ENCODE measurements at places on chromosomes 2 and 18.

DNA sequence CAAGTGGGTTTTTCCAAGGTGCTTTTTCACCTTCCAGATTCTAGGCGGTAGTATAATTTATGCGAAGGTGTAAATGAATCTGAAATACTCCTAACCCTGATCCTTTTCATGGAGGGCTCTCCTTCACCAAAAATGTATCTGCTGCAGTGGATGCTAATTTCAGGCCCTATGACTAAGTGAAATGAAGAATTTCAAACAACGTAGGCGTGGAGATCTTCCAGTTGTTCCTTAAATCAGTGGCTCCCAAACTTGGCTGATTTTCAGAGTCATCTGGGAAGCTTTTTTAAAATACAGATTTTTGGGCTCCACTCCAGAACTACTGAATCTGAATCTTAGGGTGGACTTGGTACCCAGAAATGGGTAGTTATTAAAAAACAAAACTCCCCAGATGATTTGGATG lies 5.5 kb downstream of the GCKR start:
- no peak for DNase-seq

GRCh38 chr2:108548208-108549003 lies 14.1 kb downstream of the LIMS1 start:
- DNase-seq = no peak

GRCh38 chr2:118806797-118807667 lies 40.4 kb downstream of the EN1 start:
- DNase-seq = no peak

DNA sequence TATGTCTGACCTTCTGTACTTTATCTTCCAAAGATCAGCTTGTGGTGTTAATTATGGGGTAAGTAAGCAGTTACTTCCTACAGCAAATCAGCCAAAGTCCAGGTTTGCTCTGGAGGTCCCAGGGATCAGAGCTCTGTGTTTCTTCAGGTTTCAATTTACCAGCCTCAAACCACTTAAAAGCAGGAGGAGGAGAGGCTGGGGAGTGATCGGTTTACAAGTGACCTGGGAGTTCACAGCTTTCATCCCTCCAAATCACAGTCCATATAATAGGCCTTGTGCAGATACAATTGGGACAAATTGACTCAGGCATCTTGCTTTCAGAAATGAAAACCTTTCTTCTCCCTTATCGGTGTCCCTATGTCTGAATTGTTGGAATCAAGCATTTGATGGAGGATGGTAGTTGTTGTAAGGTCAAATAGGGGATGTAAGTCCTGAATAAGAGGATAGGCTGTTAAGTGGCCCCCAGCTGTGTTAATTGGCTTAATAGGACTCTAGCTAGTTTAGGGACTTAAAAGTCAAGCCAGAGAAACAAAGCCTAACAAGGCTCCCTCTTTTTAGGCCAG lies 188.0 kb upstream of the NT5C1B start:
- DNase-seq = no peak

- no peak for DNase-seq
These were observed 1547.1 kb upstream of the PIK3C3 start for GRCh38 chr18:40407909-40408308.

DNA sequence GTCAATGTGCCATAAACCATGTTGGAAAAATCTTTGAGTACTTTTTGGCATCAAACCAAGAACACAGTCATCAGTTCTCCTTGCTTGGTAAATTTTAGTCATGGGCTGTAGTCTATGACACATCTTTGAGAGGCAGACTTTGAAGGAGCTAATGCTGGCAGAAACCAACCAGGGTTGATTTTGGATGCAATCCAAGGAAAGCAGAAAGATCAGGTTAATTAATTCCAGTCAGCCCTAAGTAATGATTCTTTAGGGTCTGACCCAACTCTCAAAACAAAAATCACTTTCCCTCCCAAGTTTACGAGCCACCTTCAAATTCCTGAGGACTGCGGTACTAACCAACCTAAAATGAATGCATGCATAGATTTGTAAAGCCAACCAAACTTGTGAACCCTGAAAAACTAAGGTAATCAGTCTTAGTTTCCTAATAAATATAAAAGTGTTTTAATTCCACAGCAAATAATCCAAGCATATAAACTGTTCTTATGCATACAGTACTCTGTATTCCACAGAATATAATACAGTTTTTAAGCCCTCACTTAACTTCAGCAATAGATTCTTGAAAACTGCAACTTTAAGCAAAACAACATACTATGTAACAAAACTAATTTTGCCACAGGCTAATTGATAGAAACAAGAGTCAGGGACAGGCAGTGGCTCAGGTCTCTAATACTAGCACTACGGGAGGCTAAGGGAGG lies 22.0 kb downstream of the AP1S3 start:
- DNase-seq = no peak

GRCh38 chr18:58727776-58728500 lies 56.7 kb downstream of the MALT1 start:
- no peak for DNase-seq

DNA sequence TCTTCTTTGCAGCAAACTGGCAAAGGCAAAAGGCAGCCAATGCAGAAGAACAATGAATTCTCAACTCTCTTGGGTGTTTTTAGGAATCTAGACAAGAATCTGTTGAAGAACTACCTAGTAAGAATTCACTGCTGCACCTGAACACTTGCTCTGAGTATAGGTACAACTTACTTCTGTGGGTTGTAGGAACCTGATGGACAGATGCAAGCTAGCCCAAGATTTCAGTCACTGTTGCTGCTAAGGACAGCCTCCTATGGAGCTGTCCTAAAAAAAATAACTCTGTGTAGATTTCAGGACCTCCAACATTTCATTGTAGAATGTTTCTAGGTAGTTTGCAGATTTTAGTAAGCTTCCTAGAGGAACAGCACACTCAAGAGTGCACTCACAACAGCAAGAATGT lies 363.5 kb downstream of the CBLN2 start:
- DNase-seq = no peak

DNA sequence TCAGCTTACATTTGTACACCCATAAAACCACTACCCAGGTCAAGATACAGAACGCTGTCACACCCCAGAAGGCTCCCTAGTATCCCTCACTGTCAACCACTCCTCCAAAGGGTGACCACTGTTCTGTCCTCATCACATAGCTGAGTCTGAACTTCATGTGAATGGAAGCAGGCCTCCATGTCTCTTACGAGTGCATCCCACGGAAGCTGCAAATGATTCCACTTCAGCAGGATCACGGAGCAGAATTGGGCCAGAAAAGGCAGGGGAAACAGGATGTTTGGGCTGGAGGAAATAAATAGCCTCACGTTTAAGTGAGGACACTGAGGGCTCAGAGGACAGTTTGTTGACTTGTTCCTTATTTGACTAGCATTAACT lies 38.4 kb downstream of the LBH start:
- DNase-seq = no peak

- no peak for DNase-seq
These were observed 479 bp downstream of the GPATCH11 start for GRCh38 chr2:37084797-37085196.

GRCh38 chr2:224333726-224334482 lies 68.0 kb downstream of the FAM124B start:
- no peak for DNase-seq

- no peak for DNase-seq
These were observed 398.5 kb upstream of the NRP2 start for GRCh38 chr2:205283736-205284270.

GRCh38 chr18:33115476-33115875 lies 325.0 kb downstream of the CCDC178 start:
- no peak for DNase-seq

- no peak for DNase-seq
These were observed 127.3 kb downstream of the DIS3L2 start for GRCh38 chr2:232088771-232089170.

DNA sequence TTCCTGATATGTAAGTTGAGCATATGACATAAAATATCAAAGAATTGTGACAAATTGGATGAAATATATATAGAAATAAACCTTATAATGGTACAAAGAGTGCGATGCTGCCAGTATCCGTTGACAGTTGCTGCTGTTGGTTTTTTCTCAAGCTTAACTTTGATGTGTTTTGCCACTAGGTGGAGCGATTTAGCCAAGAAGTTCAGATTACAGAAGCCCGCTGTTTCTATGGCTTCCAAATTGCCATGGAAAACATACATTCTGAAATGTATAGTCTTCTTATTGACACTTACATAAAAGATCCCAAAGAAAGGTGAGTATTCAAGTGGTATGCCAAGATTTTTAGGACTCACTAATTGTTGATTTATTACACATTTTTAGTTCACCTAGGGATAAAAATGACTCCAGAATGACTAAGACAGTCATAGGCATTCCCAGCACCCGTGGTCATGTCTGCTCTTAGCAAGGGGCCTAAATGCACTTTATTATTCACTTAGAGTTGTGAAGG lies 2.1 kb downstream of the RRM2 start:
- DNase-seq = peak; percentile 22

DNA sequence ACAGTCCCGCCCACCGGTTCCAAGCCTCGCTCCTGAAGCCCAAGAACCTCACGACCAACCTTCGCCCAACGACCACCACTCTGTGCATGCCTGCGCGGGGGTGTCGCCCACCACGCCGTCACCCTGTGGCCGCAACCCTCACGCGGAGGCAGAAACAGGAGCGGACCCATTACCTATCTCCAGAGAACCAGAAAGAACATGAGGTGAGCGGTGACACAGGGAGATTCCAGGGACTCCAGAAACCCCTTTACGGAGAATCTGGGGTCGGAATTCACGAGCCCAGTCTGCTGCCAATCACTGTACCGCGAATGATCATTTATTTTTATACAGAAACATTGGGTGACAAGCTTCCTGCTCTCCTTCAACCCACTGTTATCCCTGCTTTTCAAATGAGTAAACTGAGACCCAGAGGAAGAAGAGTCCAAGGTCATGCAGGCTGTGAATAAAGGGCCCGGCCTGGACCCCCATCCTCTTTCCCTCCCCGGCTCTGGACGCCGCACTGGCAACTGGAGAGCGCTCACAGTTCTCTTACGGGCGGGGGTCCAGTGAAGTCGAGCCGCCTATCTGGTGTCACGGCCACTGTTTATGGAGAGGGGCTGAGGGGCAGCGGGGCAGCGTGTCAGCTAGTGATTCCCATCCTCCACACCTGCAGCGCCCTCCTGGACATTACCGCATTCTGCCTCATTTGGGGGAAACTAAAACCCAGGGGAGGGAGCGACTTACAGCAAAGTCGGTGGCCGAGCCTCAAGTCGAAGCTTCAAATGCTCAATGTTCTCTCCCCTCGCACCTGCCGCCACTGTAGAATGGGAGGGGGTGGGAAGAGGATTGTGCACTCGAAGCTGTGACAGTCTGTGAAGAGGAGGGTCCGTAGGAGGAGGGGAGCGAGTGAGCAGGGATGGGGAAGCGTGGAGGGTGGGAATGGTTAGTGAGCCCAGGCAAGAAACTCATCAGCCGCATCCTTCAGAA lies 723 bp upstream of the SLC30A3 start:
- DNase-seq = no peak

- DNase-seq = no peak
These were observed 1176.8 kb upstream of the GYPC start for GRCh38 chr2:125479143-125479636.

GRCh38 chr2:169415233-169415748 lies 53.0 kb upstream of the LRP2 start:
- no peak for DNase-seq

- no peak for DNase-seq
These were observed 101.2 kb upstream of the ITGA6 start for GRCh38 chr2:172326211-172326509.

DNA sequence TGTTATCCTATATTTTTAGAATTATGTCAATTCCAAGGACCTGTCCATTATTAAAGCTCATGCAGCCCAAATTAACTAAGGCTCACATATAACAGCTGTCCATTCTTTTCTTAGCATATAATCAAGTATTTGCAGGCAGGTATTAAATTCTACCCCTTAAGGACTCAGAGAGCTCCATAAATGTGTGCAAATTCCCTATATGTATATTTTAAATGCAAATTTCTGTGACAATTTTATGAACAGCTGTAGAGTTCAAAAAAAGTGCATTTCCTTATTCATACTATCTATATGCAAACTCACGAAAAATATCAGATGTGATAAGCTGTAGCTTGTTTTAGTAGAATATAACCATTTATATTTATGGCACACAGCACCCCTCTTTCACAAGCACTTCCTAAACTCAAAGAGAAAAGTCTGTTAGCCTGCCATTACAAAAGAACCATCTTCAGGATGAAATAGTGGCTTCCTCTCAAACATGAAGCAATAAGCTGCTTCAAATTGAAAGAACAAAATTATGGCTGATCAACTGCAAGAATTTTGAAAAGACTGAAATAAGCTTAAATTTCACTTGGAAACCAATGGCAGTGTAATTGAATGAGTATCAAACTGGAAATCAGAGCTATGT lies 155.0 kb upstream of the REG3G start:
- no peak for DNase-seq

GRCh38 chr2:144362401-144362800 lies 157.5 kb downstream of the ZEB2 start:
- no peak for DNase-seq

- DNase-seq = peak; percentile 23
These were observed 8.4 kb upstream of the SP9 start for GRCh38 chr2:174326161-174327020.

DNA sequence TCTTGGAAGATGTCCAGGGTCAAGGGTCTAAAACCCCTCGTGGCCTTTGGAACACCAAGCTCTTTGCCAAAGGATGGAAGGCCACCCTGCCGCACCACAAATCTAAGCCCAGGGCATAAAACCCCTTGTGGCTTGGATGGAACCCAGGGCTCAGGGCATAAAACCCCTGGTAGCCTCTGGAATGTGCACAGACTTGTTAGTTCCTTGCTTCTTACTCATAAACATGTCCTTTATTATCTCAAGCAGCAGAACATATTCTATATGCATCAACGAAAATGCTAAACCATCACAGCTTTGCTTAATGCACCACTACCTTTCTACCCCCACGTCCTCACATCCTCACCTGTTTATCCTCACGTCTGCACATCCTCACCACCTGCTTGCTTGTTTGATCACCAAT lies 998.0 kb downstream of the DSC3 start:
- DNase-seq = no peak

DNA sequence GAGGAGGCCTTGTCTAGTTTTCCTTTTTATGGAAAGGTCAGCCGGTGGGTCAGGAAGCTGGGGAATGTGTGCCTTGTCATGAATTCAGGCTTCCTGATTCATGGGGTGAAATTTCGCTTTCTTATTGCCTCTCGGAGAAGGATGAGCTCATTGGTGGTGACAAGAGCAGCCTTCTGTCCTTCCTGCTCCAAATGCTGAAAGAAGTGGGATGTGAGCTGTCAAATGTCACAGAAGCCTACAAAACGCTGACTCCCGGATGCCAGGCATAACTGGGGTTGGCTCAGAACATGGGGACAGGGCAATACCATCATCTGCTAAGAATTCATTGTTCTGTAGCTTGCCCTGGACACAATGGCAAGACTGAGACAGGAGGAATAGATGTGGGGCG lies 55.8 kb upstream of the FAM136A start:
- DNase-seq = no peak

All from CD4-positive, alpha-beta T cell treated with Interferon gamma for 1 hour (primary cell).